T follicular helper cell (primary cell): ENCODE measurements at places on chromosomes 5 and 9.

DNA sequence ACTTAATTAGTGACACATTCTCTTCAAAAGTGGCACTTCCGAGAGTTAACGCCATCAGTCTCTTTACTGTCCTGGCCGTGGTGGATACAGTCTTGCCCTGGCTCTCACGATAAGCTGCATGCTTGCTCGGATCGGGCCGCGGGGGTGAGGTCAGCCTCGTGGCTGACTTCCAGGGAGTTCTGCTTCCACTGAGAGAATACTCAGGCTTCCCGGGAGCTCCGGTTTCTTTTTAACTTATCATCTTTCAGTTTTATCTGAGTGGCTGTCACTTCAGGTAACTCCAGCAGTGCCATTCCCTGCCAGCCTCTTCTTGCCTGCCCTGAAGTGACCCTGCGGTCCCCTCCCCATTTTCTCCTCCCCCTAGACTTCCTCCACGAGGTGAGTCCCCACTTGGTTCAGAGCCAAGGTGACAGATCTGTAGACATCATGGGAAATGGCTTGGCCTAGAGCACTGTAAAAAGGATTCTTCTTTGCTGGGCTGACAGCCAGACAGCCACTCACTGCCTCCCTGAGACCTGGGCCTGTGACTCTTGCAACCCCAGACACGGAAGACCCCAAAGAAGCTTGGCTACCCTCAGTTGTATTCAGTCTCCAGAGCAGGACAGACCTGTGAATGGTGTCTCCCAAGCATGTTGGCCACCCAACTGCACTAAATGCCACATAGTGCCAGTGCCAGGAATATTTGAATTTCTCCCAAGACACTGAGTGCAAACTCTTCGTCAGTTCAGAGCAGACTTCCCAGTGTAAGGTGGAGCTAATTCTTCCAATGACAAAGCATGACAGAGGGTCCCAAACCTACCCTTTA is 95.1 kb downstream of the DAPK1 start:
- DNase-seq = no peak

GRCh38 chr9:95092262-95093072 is 225.0 kb downstream of the FANCC start:
- DNase-seq = no peak

- no peak for DNase-seq
Measured at GRCh38 chr5:68646144-68646543, 430.6 kb downstream of the PIK3R1 start.

DNA sequence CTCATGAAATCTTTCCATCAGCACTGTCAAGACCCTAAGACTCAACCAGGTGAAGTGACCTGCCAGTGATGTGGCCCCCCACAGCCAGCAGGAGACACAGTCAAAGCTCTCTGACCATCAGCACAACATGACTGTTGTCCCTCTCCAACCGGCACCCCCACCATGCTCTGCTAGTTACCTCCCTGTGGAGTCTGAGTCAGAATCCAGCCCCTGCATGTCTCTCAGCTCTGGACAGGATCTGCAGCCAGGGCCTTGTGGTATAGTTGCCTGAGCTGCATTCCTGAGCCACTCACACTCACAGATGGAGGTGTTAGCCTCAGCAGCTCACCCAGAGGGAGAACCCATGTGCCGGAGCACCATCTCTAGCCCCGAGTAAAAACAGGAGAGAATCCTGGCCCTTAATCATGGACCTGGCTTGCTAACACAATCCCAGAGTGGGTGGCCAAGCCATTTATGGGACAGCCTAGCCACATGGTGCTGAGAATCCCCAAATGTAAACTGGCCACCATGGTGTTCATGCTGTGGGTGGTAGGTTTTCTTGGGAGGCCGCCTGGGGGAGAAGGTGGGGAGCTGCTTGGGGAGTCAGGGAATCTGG is 237.8 kb downstream of the PAPPA start:
- DNase-seq = no peak

GRCh38 chr5:92864591-92864990 is 716.4 kb downstream of the NR2F1-AS1 start:
- DNase-seq = no peak

GRCh38 chr5:53368516-53368915 is 111.9 kb upstream of the FST start:
- DNase-seq = no peak

- DNase-seq = no peak
Measured at GRCh38 chr5:32520356-32520755, 65.0 kb upstream of the SUB1 start.

DNA sequence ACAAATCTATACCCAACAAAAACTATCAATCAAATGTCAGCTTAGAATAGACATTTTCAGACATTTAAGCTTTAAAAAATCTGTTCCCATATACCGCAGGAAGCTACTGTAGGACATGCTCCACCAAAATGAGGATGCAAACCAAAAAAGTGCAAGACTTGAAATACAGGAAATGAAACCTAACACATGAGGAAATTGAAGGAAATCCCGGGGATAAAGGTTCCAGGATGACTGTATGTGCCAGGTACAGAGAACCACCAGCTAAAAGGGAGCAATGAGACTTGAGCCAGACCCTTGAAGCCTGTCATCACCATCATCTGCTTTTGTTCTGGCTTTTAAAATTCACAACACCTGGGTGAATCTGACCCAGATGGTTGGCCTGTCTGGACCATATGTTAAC is 21.4 kb downstream of the DIAPH1 start:
- no peak for DNase-seq

- DNase-seq = no peak
Measured at GRCh38 chr9:69546265-69546664, 125.9 kb downstream of the APBA1 start.

DNA sequence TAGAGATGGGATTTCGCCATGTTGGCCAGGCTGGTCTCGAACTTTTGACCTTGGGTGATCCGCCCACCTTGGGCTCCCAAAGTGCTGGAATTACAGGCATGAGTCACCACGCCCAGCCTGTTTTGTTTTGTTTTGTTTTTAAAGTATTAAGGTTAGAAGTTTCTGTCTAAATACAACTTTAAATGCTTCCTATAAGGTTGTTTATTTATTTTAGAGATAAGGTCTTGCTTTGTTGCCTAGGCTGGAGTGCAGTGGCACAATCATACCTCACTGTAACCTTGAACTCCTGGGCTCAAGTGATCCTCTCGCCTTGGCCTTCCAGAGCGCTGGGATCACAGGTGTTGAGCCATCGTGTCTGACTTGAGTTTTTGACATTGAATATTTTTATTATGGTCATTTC is 11.4 kb downstream of the MRRF start:
- no peak for DNase-seq

DNA sequence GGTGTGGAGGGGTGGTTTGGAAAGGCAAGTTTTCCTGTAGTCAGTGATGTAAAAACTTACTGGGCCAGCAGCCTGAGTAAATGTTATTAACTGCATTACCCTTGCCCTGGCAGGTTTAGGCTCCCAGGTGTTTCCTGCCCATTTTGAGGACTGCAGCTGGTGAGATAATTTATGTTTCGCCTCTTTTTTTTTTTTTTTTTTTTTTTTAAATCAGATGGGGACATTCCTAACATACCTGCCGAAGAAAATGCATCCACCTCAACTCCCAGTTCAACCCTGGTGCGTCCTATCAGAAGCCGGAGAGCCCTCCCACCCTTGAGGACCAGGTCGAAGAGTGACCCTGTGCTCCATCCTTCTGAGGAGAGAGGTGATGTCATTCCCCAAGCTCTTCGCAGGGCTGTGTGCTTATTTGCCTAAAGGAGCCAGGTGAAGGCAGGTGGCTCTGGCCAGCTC is 60.6 kb downstream of the ENTREP1 start:
- no peak for DNase-seq

GRCh38 chr5:2960294-2960693 is 208.8 kb upstream of the IRX2 start:
- no peak for DNase-seq

GRCh38 chr9:135592331-135592590 is 30.7 kb downstream of the PAEP start:
- no peak for DNase-seq

DNA sequence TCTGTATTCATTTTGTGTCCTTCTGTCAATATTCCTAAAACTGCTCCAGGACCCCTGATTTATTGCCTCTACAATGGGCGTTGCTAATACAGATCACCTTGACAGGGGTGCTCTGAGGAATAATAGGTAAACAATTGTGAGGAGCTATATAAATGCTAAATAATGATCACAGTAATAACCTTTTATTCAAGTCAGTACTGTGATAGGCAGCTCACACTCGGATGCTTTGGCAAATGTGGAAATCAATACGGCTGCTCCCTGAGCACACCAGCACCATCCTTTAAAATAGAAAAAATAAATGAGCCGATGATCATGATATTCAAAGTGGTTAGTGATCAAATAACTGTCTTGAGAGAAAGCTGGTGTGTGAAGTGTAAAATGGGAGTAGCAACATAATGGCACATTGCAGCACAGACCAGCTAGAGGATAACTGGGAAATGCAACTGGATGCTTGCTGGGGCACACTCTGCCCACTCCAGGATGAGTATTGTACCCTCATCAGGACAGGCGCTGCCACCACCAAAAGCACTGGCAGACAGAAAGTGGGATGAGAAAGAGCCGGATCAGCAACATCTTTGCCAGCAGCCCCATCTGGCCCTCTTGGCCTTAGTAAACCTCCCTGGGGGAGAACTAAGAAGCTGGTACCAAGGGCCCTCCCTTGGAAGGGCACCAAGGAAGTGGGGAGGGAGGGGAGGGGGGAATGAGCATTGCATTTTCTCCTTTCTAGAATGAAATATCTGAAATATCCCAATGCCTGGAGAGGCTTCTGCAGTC is 69.4 kb upstream of the SPATA31D4 start:
- DNase-seq = no peak

DNA sequence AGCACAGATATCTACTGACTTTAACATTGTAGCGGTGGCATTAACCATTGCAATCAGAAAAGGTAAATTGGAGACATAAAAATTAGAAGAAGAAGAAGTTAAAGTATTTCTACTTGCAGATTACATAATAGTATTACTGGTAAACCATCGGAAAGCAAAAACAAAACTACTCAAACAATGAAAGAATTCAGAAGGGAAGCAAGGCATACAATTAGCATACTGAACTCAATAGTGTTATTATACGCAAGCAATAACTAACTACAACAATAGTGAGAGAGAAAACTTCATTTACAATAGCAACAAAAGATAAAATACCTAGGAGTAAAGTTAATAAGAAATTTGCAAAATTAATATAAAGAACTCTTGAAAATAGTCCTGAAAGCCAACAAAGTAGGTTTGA is 6.6 kb upstream of the TEX53 start:
- DNase-seq = no peak

DNA sequence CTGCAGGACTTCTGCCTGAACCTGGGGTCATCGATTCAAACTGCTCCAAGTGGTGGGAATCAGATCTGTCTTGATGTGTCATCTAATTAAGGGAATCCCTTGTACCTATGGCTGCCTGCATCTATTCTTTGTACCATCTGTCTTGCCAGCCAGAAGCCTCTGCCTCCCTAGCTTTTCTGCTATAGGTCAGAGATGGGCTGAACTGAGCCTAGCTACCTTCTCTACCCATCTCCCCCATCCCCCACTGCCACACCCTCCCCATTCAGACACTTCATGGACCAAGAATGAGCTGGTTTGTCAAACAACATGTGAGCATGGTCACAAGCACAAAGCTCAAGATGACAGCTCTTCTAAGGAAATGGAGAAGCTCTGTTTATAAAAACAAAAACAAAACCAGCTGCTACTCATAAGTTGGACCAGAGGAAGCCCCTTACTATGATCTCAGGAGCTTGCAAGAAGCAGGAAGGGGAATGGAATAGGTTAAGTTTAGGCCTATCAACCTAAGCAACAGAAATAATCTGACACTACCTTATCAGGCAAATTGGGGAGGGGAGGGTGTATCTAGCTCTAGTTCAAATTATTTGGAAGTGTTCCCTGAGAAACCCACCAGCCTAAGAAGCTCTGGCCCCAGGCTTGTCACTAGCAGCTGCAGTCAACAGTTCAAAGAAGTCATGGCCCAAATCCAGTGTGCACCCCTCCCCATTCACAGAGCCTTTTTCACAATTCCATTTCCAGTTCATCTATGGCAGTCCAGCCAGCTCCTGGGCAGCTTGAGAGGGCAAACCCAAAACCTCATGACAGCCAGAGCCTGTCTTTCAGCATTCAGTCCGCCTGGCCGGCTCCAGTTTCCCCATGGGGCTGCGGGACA is 29.9 kb downstream of the SKP1 start:
- DNase-seq = no peak

GRCh38 chr5:179346401-179346800 is 1.1 kb upstream of the ADAMTS2 start:
- DNase-seq = no peak

DNA sequence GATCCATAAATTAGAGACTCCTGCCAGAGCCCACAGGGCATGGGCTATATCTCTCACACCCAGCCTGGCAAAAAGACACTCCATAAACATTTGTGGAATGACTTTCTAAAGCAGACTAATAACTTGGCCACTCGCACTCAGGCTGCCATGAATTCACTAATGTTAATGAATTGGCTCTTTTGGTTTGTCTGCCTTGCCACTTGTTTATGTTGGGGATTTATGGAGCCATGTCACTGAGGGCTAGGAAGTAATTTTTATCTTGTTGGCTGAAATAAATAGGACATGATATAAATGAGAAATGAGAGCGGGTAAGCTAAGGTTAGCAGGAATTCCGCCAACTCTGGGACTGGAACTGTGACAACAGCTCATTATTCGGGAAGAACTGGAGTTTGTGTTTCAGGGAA is 55.2 kb downstream of the DROSHA start:
- DNase-seq = no peak

- no peak for DNase-seq
Measured at GRCh38 chr5:1050423-1051365, 42.1 kb downstream of the NKD2 start.

- DNase-seq = no peak
Measured at GRCh38 chr9:12771891-12772290, 2.9 kb upstream of the LURAP1L start.

DNA sequence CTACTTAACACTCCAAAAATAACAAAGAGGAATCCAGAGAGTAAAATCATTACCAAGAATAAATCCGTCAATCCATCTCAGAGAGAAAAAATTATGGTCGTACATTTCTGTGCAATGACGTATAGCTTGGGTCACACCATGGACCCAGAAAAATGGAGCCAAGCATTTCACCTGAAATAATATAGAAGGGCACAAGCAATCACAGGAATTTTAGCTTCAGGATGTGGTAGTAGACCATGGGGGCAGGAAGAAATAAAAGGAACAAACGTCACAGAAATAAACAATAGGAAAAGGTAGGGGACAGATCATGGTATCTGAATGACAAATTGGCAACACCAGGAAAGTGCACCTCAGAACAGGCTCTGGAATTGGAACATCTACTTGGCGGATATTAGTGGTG is 231.0 kb downstream of the PLK2 start:
- DNase-seq = no peak
